ENCODE measurements at places on chromosomes 12 and 14.

- DNase-seq: no peak
Observed at GRCh38 chr14:93648440-93649168, 139.7 kb downstream of the PRIMA1 start.

DNA sequence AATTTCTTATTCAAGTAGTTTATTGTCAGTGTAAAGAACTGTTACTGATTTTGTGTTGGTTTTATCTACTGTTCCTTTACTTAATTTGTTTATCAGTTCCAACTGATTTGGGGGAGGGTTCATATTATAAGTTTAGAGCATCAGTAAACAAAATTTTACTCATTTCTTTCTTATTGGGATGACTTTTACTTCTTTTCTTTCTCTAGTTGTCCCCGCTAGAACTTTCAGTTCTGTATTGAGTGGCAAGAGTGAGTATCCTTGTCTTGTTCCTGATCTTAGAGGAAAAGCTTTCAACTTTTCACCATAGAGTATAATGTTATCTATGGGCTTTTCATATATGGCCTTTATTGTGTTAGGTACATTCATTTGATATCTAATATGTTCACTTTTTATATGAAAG is 584.1 kb downstream of the LRFN5 start:
- no peak for DNase-seq

DNA sequence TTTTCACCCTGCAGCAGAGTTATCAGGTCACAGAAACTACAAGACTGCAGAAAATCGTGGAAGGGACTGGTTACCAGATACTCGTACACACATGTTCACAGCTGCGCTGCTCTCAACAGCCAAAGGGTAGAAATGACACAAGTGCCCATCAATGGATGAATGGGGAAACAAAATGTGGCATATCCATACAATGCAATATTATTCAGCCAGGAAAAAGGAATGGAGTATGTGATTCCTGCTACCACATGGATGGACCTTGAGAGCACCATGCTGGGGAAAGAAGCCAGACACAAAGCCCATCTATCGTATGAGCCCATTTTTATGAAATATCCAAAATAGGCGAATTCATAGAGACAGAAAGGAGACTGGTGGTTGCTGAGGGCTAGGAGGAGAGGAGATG is 1.7 kb upstream of the RIMBP2 start:
- no peak for DNase-seq

GRCh38 chr12:77343291-77343690 is 277.9 kb upstream of the E2F7 start:
- no peak for DNase-seq

- no peak for DNase-seq
Observed at GRCh38 chr14:24416932-24417619, 12.4 kb downstream of the CBLN3 start.

DNA sequence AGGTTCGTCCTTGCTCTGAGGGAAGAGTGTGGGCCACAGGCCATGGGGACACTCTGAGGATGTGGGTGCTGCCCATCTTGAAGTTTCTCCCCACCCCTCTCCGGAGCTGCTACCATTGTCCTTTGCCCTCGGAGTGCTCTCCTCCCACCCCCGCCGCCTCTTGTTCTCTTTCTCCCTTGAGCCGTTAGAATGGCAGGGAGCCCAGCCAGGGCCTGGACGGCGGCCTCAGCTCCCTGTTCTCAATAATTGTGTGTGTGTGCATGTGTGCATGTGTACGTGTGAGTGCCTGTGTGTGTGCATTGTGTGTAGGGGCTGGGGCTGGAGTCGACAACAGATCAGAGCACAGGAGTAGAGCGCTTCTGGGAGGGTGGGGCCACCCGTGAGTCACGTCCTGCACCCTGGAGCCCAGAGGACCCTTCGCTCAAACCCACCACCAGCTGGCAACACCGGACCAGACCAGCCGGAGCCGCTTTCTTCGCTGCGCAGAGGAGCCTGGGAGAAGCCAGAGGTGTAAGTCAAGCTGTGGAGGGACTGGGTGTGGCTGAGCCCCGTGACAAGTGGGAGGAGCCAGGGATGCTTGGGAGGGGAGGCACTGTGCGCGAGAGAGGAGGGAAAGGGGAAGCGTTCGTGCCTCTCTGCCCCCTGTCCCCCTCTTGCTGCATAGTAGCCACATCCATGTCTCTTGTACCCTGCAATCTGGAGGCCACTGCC is 25.9 kb upstream of the KCNA5 start:
- DNase-seq: no peak

DNA sequence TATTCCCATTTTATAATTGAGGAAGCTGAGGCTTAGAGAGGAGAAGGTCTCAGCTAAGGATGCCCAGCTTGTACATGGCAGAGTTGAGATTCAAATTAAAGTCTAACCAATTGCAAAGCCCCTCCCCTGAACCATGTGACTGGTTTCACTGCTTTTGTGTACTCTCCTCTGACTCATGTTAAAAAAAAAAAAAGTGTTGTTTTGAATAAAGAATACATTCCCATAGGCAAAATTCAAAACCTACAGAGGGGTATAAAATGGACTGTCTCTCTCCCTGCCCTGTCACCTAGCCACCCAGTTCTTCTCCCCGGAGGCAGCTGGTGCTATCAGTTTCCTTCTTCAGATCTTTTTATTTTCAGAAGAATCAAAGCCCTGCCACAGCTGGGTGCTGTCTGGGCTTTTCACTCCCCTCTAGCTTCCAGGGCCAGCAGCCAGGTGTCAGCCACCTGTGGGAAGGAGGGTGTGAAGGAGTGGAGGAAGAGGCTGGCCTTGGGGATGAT is 5.4 kb downstream of the PSMD9 start:
- no peak for DNase-seq

GRCh38 chr12:5260591-5261086 is 171.3 kb upstream of the NTF3 start:
- no peak for DNase-seq

GRCh38 chr14:100176811-100177327 is 17.4 kb upstream of the DEGS2 start:
- no peak for DNase-seq

DNA sequence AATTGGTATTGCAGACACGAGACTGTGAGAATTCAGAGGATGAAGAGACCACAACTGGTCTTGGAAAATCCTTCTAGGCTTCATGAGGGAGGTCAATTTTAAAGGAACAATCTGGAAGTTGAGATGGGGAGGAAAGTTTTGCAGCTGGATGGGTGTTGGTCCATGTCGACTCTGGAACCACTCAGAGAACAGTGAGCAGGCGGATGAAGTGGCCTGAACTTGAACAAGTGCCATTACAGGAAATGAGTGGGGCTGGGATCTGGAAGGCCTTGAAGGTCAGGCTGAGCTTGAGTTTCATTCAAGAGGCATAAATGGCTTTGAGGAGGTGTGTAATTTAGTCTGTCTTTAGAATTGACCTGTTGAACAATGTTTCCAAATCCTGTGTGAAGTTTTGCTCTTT is 140.9 kb downstream of the GALC start:
- no peak for DNase-seq

- DNase-seq: no peak
Observed at GRCh38 chr12:64160711-64161060, 61.4 kb downstream of the KICS2 start.

Measured in CD4-positive, alpha-beta memory T cell (primary cell).